ENCODE measurements at places on chromosomes 1 and 21.

DNA sequence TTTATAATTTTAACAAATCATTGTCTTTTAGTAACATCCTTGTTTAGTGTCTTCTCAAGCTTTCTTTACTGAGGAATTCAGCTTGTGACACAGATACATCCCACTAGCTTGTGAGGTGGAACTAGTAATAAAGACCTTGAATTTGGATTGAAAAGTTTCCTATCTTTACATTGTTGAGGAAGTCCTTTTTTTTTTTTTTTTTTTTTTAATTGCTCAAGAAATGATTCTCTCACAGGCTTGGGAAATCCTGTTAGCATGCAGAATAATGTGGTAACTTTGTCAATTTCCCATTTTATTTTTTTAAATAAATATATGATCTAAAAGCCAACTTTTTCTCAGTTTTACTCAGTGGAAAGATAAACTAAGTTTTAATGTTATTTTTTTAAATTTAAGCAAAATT lies 15.8 kb downstream of the DENND2D start:
- no peak for DNase-seq

DNA sequence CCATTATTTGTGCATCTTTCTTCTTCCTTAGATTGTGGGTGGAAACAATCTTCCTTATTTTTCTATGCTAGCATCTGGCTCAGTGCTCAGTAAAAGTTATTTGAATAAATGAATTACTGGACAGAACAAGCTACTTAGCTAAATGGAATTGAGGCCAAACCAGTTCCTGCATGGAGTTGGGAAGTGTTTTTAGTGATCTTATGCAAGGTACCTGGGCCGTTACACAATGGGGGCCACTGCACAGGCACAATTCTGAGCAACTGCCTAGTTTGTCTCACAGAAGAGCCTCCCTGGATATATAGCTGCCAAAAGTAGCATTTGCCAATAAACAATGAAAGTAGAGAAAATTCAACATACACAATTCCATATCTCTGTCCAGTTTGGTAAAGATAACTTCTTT lies 27.0 kb upstream of the SERBP1 start:
- no peak for DNase-seq

- no peak for DNase-seq
These were observed 49.5 kb downstream of the FGGY start for GRCh38 chr1:59346429-59346828.

DNA sequence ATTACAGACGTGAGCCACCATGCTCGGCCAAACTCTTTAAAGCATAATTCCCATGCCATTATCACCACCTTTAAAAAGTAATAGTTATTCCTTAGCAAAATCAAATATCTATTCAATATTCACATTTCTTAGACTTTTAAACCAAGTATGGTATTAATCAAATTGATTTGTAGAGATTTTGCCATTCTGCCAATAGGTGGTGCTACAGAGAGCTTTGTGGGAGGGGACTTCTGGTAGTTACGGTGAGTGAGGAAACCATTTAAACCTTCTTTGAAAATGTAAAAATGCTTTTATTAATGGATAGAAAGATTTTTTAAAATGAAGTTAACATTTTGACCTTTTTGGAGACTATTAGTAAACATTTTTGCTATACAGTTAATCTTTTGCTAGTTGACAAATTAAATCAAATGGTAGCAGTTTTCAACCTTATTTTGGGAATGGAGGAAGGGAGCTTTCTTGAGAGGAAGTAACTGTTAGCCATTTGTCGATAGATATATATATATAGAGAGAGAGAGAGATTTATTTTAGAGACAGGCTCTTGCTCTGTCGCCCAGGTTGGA lies 19.3 kb downstream of the IARS2 start:
- DNase-seq = peak; percentile 8

DNA sequence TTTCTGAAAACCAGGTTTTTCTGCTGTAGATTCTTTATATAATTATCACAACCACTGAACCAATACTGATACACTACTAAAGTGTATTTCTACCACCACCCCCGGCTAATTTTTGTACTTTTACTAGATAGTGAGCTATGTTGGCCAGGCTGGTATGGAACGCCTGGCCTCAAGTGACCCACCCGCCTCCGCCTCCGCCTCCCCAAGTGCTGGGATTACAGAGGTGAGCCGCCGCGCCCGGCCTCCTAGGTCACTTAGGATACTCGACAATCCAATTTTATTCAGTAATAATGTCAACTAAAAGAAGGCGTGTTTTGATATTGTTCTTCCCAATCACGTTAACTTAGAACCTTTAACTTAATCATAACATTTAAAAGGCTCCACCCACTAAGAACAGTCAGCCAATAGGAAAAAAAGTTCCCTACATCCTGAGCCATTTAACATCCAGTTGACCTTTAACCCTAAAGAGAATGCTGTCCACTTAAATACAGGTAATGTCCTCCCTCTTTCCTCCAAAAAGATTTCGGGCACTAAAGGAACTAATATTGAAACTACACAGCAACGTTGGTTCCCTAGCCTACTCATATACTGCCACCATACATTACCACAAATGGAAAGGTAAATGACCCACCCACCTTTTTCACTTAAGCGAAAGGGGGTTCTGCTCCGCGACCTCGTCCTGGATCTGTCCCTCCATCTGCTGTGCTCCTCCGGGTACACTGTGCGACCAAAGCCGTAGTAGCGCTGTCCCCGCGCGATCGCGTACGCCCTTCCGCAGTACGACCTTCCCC lies 1.2 kb downstream of the RSRP1 start:
- DNase-seq = peak; percentile 26

- no peak for DNase-seq
These were observed 6.4 kb downstream of the TSTD1 start for GRCh38 chr1:161032409-161032808.

- DNase-seq = peak; percentile 50
These were observed 2.2 kb downstream of the TGFB2 start for GRCh38 chr1:218347336-218347722.

DNA sequence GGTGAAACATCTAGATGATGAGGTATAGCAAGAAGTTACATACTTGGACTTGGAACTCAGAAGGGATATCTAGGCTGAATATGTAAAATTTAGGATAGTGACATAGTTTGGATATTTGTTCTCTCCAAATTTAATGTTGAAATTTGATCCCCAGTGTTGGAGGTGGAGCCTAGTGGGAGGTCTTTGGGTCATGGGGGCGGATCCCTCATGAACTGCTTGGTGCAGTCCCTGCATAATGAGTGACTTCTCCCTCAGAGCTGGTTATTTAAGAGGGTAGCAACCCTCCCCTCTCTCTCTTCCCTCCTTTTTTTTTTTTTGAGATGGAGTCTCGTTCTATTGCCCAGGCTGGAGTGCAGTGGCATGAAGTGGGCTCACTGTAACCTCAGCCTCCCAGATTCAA lies 15.5 kb downstream of the ST3GAL3 start:
- DNase-seq = no peak

DNA sequence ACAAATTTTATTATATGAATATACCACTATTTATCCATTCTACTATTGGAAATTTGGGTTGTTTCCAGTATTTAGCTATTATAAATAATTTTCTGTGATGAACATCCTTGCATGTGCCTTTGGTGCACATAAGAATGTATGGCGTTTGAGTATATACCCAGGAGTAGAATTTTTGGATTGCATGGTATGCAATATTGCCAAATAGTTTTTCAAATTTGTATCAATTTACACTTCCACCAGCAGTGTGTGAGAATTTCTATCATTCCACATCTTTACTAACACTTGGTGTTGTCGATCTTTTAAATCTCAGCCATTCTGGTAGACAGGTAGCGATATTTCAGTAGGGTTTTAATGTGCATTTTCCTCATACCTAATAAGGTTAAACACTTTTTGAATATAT lies 9.2 kb upstream of the FNBP1L start:
- DNase-seq = no peak

GRCh38 chr1:175514387-175514953 lies 228.9 kb downstream of the TNR start:
- DNase-seq = no peak

DNA sequence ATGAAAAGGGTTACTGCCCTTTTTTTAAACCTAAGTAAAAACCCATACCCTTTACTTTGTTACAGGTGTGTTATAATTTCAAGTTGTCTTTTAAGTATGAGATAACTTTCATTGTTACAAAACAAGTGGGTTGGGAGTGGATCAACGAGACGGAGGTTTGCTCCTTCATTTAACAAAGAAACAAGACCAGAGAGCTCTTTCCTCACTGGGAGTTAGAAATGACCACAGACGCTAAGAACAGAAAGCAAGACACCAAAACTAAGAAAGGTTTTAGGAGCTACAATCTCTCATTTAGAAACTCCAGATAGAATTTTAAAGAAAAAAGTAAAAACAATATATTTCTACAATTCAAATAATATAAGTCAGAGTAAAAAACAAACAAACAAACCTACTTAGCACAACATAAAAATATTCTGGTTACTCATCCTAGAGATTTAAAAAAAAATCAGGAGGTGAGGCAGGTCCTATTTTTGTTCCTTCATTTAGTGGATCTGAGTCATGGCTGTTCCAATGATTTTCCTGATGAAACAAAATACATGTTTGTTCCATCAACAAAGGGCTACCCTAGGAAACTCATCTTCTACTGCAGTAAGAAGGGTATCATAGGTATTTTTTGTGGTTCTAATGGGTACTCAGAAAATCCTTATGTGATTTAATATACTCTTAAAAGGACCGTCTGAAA lies 33.0 kb downstream of the APP start:
- DNase-seq = no peak
